ENCODE measurements at places on chromosomes 5 and 9.

GRCh38 chr9:72984226-72984947 is 31.5 kb upstream of the ALDH1A1 start:
- DNase-seq: no peak

DNA sequence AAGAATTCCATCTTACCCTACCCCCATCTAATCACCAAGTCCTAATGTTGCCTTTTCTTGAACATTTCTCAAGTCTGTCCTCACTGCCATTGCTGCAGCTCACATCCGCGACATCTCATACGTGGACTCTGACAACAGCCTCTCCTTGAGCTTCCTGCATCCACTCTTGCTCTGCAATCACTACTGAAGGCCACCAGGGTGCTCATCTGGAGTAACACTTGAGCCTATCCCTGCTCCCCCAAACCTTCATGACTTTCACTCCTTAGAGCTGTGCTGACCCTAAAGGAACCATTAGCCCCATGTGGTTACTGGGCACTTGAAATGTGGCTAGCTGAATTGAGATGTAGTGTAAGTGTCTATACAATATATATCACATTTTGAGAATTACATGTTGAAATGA is 46.4 kb upstream of the CTXN3 start:
- DNase-seq: no peak

DNA sequence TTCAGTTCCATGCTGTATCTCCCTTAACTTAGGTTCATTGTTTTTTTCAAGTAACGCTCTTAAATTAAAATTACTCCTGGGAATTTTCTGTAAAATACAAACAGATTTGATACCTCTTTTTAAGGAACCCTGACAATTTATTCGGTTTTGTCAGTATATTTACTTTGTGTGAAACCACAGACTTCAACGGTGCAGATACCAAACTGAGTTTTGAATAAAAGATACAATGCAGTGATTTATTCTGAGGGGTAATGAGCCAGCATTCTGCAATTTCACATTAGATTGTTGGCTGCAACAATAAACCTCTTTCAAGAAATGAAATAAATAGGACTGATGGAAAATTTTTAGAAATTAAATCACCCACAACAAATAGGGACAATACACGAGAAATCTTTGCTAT is 308.6 kb upstream of the EDIL3 start:
- no peak for DNase-seq

GRCh38 chr5:76069061-76069735 is 14.0 kb upstream of the SV2C start:
- DNase-seq: no peak

DNA sequence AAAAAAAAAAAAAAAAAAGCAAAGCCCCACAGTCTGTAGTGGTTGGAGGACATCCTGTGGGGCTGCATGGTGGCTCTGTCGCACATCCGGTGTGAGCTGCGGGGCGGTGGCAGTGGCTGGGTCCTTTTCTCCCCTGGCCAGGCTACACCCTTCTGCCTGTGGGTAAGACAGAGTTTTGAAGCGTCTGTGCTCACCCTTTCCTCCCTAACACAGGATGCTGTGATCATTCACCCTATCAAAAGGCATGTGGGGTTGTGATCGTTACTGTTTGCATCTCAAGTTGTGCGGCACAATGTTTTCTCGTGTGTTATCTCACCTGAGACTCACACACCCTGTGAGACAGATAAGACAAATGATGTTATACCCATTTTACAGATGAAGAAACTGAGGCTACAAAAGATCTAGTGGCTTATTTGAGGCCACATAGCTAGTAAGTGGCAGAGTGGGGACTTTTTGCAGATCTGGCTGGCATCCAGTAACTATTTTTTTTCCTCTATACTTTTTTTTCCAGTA is 17.5 kb downstream of the IRF1 start:
- DNase-seq: no peak

- no peak for DNase-seq
These were observed 113.4 kb upstream of the ASTN2 start for GRCh38 chr9:117528225-117528624.

DNA sequence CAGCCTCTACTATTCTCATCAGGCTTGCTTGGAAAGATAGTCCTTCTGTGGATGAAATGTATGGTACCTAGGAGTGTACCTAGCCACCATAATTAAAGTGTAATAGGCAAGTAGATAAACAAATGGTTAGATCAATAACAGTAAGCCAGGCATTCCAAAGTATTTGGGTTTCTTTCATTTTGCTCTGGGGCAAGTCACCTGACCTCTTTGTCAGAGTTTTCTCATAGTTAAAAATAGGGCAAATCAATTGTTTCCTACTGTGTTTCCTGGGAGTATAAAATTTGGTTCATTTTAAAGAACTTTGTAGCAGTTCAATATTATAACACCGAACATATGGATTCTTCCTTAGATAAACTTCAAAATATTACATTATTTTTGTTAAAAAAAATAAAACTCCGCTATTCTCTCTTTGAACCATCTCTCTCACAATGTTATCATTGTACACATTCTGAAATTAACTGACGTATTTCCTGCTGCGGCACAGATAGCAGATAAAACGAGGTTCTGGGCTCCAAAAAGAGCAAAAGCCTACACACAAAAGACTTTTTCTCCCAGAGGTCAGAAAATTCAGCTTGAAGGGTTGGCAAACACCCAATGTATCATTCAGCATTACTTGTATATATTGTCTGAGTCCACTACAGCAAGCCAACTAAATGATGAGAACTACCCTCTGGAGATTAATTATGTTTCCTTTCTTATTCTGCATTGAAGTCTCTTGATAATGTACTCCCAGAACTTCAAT is 267.9 kb downstream of the COX7C start:
- DNase-seq: no peak

DNA sequence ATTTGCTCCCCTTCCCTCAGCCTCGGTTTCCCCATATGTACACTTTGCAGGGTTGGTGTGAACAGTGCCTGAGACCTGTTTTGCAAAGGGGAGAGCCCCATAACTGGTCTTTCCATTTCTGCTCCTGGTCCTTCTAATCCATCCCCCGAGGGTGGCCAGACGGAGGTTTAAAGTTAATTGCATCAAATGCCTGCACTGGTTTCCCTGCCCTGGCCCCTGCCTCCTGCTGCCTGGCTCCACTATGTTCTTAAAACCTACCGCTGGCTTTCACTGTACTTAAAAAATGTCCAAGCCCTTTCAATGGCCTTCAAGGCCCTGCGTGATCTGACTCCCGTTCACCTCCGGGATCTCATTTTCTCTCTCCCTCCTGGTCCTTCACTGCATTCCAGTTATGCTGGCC is 183.0 kb downstream of the RGS3 start:
- no peak for DNase-seq

GRCh38 chr5:65137631-65138030 is 344.1 kb downstream of the ADAMTS6 start:
- no peak for DNase-seq

GRCh38 chr5:157366741-157367674 is 93.0 kb upstream of the NIPAL4 start:
- DNase-seq: no peak

GRCh38 chr5:150595466-150596031 is 44.9 kb upstream of the SYNPO start:
- no peak for DNase-seq

DNA sequence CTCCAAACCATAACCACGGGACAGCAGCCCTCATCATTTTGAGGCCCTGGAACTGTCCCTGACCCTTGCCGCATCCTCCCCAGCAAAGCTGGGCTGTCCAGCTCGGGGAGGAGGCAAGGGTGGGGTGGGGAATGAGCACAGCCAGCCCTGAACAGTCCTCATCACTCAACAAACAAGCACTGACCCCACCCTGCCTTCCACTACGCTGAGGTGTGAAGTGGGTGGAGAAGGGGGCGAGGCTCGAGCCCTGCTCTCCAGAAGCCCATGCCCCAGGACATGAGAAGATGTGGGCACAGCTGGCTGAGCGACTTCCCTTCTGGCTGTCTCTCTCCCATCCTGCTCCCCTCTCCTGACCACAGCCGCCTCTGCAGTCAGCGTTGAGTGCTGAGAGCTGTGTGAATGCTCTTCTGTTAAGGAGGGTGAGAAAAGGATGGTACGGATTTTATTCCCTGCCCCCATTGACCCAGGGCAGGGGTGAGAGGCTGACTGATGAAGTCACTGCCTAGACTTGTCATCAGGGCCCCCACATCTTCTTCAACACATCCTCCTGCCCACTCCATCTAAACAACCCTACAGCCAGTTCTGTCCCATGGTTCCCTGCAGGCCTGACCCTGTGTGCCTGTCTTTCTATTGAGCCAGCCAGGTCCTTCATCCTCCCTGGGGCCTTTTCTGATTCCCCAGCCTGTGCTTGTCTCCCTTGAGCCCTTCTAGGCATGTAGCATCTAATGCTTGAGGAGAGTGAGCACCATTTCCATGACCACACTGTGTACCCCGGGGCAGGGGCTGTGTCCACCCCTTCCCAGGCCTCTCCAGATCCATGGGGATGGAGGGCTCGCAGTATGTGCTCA is 276.0 kb downstream of the FSTL4 start:
- DNase-seq: no peak

- no peak for DNase-seq
These were observed 54.4 kb downstream of the ANKRD33B start for GRCh38 chr5:10618311-10618710.

- DNase-seq: no peak
These were observed 340.2 kb downstream of the NDUFS4 start for GRCh38 chr5:53900677-53901076.

DNA sequence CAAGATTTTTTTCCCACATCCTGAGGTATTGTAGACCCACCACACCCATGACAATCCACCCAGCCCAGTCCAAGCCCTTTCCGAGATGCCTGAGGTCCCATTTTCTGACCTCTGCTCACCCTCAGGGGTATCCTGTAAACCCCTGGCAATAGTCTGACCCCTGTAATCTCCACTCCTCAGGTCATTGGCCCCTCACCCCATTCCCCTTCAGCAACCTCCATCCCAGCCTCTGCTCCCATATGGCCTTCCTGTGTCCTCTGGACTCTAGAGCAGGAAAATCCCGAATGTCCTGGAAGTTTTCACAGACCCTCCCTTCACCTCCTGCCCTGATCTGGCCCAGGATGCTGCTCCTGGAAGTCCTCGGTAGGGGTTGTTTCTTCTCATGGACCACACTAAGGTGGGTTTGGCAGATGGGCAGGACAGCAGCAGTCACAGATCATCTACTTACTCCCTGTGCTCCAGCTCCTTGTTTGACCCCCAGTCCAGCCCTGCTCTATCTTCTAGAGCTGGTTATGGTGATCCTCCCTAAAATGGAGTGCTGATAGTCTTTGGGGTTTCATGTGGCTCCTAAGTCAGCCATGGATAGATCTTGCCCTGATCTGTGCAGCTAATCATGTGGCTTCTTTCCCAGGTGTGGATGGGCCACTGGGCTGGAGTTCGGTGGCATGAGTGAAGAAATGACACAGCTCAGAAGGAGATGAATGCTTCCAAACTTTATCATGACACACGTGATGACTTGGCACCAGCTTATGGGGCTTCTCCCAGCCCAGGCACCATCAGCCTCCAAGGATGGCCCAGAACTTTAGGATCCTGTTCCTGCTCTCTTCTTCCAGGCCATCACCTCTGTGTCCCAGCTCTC is 12.0 kb upstream of the ACSL6 start:
- no peak for DNase-seq

DNA sequence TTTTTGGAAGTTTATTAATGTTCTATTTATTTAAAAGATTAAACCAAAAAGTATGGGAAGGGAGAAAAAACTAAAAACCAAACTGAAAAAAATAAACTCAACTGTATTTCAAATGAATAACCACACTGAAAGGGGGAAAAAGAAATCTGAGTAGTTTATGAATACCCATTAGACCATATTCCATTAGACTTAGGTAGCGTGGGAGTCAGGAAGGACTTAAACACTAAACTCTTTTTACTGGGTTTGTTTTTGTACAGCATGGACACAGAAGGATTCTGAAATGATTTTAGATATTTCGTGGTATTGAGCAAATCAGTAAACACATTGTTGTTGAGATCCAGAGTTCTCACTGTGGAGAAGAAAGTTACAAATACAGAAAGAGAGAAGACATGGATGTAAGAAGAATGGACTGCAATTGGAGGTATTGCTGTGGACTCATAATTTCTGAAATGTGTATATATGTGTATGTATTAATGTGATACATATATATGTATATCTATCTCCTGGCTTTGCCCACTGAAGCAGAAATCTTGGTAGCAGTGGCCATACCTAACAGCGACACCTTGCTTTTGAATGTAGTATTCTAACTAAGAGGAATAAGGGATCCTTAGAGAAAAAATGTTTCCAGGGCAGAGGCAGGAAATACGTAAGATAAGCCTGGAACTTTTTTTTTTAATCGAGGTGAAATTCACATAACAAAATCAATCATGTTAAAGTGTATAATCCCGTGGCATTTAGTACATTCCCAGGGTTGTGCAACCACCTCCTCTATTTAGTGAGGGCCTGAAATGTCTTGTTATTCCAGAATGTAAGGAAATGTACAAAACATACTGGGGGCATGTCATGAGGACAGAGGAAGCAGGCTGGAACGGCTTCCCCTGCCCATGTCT is 228.8 kb downstream of the SMARCA2 start:
- no peak for DNase-seq

DNA sequence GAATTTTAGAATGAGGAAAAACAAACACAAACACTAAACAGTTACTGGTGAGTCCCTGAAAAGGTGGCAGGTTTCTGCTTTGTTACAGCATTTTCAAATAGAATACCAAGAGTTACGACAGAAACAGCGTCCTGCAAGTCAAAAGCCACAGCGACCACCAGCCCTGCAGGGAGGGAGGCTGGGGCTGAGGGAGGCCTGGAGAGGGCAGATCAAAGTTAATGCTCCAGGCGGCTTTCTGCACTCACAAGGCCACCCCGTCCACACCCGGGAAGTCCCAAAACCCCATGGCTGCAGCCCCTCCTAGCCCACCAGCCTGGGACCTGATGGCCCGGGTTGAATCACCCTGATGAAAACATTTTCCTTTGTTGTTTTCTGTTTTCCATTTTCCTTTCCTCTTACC is 29.3 kb downstream of the COL23A1 start:
- DNase-seq: no peak

GRCh38 chr5:61673007-61673735 is 341.1 kb downstream of the ZSWIM6 start:
- no peak for DNase-seq

- no peak for DNase-seq
These were observed 482.1 kb upstream of the ZNF608 start for GRCh38 chr5:125228363-125229070.

DNA sequence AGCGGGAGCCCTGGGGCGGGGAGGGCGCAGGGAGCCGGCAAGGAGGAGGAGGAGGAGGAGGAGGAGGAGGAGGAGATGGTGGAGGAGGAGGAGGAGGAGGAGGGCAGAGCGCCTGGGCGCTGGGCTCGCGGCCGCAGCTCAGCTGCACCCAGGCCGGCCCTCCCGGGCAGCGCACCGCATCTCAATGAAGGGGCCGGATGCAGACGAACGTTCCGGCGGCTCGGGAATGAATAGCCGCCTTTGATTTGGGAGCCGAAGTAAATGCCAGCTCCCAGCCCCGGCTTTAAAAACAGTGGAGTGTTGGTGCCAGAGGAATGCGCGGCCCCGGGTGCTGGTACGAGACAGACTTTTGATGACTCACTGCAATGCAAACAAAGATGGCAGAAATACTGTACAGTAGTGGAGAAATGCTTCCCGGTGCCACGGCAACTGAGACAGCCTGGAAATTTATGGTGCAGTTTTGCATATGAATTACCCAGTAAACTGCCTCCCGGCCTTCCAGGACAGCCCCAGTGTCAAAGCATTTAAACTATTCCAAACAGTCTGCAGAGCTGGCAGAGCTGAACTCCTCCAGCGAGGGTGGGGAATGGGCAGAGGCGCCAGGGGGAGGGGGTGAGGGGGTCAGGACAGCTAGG is 43.1 kb downstream of the NACC2 start:
- DNase-seq: peak; percentile 89

GRCh38 chr5:76855961-76856360 is 6.1 kb downstream of the S100Z start:
- DNase-seq: no peak
